ENCODE measurements at places on chromosomes 2 and 18. TPM values are rescaled to one million over a fixed set of nuclear protein-coding genes. Genes with fewer than 3 reads are reported as not detected.

GRCh38 chr18:59874166-59874565 lies 25.6 kb upstream of the PMAIP1 start:
- DNase-seq, result no peak
- H3K36me3 ChIP-seq, result no peaks in the 10 kb centered on the region
- H3K4me1 ChIP-seq, result peaks cover 7% of the 10 kb centered on the region
- no peaks in the 10 kb centered on the region for H3K27me3 ChIP-seq
- no peak overlapping the region for H3K4me3 ChIP-seq

DNA sequence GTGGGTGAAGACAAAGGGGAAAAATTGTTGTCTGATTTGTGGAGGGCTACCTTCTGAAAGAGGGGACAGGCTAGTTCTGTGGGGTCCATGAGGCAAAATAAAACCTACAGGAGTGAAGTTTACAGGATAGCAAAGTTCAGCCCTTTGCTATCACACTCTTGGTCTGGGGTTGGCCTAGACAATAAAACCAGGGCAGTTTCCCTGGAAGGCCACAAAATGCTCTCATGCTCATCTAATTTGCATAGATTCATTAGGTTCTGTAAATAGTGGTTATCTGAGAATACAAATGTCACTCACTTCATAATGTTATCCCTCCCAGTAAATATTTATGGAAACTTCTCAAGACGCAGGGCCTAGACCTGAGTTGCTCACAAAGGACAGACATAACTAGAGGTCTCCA lies 63.6 kb downstream of the INSIG2 start:
- no peak for DNase-seq
- no peaks in the 10 kb centered on the region for H3K36me3 ChIP-seq
- no peaks in the 10 kb centered on the region for H3K27me3 ChIP-seq
- no peak overlapping the region for H3K4me3 ChIP-seq

IKZF2 gene
- total RNA-seq, result 7.9 TPM

DNA sequence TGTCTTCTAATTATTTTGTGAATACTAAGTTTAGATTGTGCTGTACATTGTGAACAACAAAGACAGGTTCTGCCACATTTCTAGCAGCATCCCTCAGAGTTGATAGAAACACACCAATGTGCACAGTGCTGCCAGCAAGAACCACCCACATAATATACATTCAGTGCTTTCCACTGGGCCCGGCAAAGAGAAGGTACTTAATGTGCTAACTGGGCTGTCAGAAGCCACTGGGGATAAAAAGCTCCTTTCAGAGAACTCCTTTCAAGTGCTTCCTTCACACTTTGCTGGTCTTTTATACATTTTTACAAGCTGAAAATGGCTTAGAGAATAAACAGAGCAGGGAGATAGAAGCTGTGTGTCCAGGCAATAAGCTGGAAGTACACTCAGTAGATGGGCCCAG lies 58.0 kb upstream of the CAPN13 start:
- DNase-seq, result no peak
- no peaks in the 10 kb centered on the region for H3K4me1 ChIP-seq
- no peak overlapping the region for H3K27ac ChIP-seq
- no peaks in the 10 kb centered on the region for H3K27me3 ChIP-seq
- H3K36me3 ChIP-seq, result no peaks in the 10 kb centered on the region

DNA sequence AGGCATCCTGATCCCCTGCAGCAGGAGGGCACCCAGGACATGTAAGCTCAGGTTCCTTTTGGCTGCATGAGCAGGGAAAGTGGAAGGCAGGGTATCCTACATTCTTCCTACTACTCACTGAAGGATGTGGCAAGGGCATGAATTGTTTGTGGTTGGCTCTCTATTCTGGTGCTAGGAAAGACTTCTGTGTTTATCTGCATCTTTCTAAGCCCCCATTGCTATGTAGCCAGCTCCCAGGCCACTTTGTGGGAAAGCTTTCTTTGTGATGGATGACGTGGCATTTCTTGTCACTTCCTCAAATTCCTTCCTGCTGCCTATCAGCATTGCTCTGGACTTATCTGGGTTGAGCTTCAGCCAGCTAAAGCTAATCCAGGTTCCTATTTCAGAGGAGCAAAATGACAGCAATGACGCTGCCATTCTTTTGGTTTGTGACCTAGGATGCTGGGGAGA lies 46.2 kb downstream of the MEIS1 start:
- no peak overlapping the region for H3K4me3 ChIP-seq
- DNase-seq, result peak; percentile 92
- H3K36me3 ChIP-seq, result peaks cover 16% of the 10 kb centered on the region
- no peaks in the 10 kb centered on the region for H3K27me3 ChIP-seq
- H3K27ac ChIP-seq, result peak overlapping the region; percentile 98
- H3K4me1 ChIP-seq, result peaks cover 52% of the 10 kb centered on the region

CCDC178 gene
- total RNA-seq, result not detected

- DNase-seq, result no peak
- no peaks in the 10 kb centered on the region for H3K27me3 ChIP-seq
- no peak overlapping the region for H3K4me3 ChIP-seq
- H3K4me1 ChIP-seq, result no peaks in the 10 kb centered on the region
These were observed 76.4 kb upstream of the CDKL4 start for GRCh38 chr2:39320162-39320561.

DNA sequence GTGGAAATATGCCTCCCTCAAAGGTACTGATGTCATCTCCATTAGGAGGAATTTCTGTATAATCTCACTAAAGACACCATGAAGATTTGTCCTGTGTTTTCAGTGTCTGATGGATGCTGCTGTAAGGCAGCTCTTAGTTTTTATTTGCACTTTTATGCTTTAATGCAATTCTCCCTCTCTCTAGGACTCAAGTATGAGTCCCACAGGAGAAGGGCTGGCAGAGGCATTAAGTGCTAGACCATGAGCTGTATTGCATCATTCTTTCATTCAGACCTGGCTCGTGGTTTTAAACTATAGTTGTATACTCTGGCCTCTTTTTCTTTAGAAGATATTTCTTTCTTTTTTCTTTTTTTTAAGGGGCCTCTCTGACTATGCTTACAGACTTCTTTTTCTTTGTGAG lies 805.6 kb downstream of the DPP10 start:
- no peaks in the 10 kb centered on the region for H3K36me3 ChIP-seq
- H3K27me3 ChIP-seq, result no peaks in the 10 kb centered on the region
- DNase-seq, result no peak
- H3K27ac ChIP-seq, result no peak overlapping the region
- H3K4me3 ChIP-seq, result no peak overlapping the region

GRCh38 chr2:100418406-100418962 lies 1.0 kb upstream of the CHST10 start:
- H3K4me3 ChIP-seq, result no peak overlapping the region
- H3K4me1 ChIP-seq, result peaks cover 16% of the 10 kb centered on the region
- H3K27me3 ChIP-seq, result no peaks in the 10 kb centered on the region
- H3K27ac ChIP-seq, result no peak overlapping the region
- DNase-seq, result no peak

DNA sequence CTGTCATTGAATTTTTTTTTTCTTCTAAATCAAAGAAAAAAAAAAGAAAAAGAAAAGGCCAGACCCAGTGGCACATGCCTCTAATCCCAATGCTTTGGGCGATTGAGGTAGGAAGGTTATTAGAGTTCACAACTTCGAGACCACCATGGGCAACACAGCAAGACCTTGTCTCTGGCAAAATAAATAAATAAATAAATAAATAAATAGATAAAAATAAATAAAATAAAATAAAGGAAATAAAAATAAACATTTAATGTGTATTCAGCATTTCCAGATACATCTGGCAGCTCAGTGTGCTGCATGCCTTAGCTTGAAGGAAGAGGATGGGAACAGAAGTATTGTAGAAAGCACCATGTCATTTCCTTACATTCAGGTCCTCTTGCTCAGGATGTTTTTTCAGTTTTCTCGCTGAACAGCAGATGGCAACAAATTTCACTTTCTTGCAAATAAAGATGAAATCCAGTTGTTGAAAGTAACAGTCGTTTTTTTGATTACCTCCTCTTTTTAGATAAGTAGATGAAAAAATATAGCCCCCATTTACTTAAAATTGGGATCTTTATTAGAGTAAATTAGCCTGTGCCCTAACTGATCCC lies 25.7 kb upstream of the FAM178B start:
- no peaks in the 10 kb centered on the region for H3K36me3 ChIP-seq
- H3K27ac ChIP-seq, result no peak overlapping the region
- no peaks in the 10 kb centered on the region for H3K4me1 ChIP-seq
- peak; percentile 52 for DNase-seq
- H3K4me3 ChIP-seq, result no peak overlapping the region

DNA sequence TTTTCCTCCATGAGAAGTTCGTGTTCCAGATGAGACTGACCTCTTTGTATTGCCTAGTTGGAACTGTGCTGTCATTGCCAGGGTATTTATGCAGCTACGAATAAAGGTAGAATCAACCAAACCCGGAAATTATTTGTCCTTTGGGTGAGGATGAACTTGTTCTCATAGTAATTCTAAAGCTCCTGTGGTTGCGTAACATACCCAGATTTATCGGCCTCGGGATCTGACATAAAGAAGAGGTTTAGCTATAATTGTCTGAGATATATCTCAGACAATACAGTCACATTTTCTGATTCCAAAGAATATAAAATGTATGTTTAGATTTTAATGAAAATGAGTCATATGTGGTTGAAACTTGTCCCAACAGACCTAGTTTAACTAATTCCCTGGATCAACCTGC lies 628.7 kb upstream of the LINC00305 start:
- no peak overlapping the region for H3K4me3 ChIP-seq
- H3K36me3 ChIP-seq, result no peaks in the 10 kb centered on the region
- no peaks in the 10 kb centered on the region for H3K4me1 ChIP-seq
- H3K27ac ChIP-seq, result no peak overlapping the region
- DNase-seq, result no peak
- no peaks in the 10 kb centered on the region for H3K27me3 ChIP-seq

DNA sequence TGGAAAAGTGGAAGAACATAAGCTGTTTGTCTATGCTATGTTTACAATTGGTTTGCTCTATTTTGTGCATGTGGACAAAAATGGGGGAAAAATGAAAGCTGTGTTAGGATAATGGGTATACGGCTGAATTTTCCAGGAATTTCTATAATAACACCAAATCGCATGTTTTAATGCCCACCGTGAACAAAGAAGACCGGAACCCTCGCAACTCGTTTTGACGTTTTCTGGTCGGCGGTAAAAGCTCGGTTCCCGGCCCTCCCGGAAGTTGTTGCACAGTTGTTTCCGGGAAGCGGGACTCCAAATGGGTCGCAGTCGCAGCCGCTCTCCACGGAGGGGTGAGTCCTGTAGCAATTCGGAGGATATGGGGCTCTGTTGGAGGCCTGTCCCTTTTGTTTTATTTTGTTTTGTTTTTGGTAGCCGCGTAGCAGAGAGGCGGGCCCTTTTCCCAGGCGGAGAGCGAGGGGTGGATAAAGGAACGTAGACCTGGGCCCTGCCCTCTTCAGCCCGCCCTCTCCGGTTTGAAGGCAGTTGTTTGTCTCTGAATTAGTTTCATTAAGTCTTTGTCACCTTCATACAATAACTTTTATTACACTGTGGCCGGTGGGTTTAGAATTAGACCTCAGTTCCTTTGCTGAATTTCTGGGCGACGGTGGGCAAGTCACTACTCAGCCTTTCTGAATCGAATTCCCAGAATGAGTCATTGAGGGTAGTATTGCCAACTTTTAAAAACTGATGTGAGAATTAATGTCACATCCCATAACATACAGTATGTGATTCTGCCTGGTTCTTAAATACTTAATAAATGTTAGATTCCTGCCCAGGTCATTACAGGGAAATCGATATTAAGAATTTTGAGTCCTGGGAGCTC lies at the start of gene SNRNP27:
Gene SNRNP27 (plus strand): TSS at position 273 of the 868 bp plus-strand sequence. CDS start 29 bp downstream, at position 302.
- peak; percentile 88 for DNase-seq
- peaks cover 21% of the 10 kb centered on the region for H3K36me3 ChIP-seq
- H3K4me1 ChIP-seq, result peaks cover 6% of the 10 kb centered on the region
- H3K4me3 ChIP-seq, result peak within 1 kb of the TSS; percentile 82

ZSWIM2 gene
- not detected for total RNA-seq

DNA sequence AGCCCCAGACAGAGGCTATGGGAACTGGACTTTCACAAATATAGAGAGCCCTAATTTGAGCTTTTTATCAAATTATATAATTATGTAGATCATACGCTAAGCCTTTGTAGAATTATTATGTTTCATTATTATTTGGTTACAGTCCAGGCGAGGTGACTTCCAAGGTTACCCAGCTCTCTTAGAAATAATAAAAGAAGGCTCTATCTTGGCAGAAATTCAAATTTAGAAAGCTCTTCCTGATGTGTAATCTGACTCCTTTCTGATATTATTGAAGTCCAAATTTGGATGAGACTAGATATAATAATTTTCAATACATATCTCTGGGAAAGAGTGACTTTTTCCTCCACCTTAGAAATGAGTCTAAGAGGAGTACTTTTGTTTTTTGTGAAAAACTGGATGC lies 4.8 kb upstream of the SLC38A11 start:
- no peak overlapping the region for H3K4me3 ChIP-seq
- no peaks in the 10 kb centered on the region for H3K36me3 ChIP-seq
- no peaks in the 10 kb centered on the region for H3K4me1 ChIP-seq
- peaks cover 8% of the 10 kb centered on the region for H3K27me3 ChIP-seq
- DNase-seq, result no peak
- no peak overlapping the region for H3K27ac ChIP-seq

ANKRD30B gene
- total RNA-seq, result not detected

DNA sequence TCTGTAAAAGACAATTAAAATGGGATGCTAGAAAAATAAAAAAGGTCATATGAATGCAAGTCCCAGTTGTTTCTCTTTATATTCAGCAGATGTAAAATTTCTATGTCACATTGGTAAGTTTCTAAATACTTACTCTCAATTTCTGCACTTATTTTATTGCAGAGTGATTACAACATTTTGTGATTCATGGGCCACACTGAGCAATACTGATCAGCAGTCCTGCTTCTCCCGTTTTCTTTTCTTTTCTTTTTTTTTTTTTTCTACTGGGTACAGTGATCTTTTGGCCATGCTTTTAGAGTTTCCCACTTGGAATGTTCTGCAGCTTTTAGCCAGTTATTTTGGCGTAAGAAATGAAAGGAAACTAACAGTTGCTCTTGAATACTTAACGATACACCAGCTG lies 38.8 kb downstream of the LIMS1 start:
- H3K27me3 ChIP-seq, result no peaks in the 10 kb centered on the region
- peaks cover 28% of the 10 kb centered on the region for H3K4me1 ChIP-seq
- no peak overlapping the region for H3K27ac ChIP-seq
- no peak overlapping the region for H3K4me3 ChIP-seq

GRCh38 chr18:76428396-76429261 lies 66.4 kb downstream of the ZNF516 start:
- no peak overlapping the region for H3K27ac ChIP-seq
- H3K4me3 ChIP-seq, result no peak overlapping the region
- no peaks in the 10 kb centered on the region for H3K36me3 ChIP-seq
- peaks cover 12% of the 10 kb centered on the region for H3K4me1 ChIP-seq
- H3K27me3 ChIP-seq, result no peaks in the 10 kb centered on the region
- DNase-seq, result no peak

DNA sequence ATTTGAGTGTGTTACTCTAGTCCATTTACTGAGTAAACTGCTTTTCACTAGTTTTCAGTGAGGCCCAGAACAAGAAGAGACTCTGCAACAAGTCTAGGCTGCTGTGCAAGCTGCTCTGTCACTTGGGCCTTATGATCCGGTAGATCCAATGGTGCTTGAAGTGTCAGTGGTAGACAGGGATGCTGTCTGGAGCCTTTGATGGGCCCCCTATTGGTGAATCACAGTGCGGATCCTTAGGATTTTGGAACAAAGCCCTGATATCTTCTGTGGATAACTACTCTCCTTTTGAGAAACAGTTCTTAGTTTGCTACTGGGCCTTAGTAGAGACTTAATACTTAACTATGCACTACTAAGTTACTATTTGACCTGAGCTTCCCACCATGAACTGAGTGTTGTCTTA lies 150.2 kb downstream of the TMEFF2 start:
- no peaks in the 10 kb centered on the region for H3K4me1 ChIP-seq
- no peak overlapping the region for H3K27ac ChIP-seq
- no peaks in the 10 kb centered on the region for H3K27me3 ChIP-seq
- no peak overlapping the region for H3K4me3 ChIP-seq
- no peak for DNase-seq
